ENCODE measurements at places on chromosomes 4 and X.

DNA sequence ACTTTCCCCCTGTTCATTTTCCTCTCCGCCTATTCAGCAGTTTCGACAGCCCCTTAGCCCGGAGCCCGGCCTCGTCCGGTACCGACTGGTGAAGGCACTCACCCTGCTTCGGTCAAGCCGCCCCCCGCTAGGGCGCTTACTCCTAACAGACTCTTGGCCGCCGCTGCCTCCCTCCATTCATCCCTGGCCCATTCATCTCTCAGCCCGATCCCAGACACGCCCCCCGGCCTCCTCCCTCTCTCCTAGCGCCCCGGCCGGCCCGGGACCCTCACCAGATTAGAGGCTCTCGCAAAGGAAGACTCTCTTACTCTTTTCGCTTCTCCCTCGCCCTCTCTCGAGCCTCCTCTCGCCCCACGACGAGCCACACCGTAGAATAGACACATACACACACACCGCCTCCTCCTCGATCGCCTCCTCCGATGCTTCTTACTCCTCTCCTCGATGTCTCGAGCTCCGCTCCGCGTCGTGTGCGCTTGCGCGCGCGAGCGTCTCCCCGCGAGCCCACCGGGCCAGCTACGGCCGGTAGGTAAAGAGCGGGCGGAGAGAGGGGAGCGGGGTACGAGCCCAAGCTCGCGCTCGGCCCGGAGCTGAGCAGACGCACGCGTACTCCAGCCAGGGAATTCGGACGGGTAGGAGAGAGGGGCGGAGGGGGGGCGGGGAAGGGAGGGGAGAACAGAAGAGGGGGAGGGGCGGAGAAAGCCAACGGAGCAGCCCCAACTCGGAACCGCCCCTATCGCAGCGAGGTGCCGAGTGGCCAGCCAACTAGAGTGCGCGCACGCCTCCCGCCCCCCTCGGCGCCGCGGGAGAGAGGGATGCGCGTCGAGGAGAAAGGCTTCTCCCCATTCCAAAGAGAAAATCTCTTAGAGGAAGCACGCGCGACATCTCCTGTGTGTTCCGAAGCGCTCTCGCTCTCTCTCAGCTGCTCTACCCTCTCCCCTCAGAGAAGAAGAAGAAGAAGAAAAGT lies at the start of gene WNK3:
Gene WNK3 (minus strand): TSS at position 633 of the 964 bp plus-strand sequence.
- peak; percentile 89 for DNase-seq

DNA sequence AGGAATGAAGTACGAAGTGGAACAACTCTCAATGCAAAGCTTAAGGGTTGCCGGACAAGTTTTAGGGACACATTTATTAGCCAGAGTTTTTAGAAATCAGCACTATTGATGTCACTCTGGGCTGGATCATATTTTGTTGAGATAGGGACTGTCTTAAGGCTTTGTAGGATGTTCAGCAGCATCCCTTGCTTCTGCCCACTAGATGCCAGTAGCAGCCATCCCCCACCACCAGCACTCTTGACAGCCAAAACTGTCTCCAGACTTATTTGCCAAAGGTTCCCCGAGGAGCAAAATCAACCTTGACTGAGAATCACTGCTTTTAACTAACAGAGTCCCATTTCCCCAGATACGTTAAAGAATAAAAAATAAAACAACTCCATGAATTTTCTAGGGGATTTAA lies 1497.3 kb downstream of the STIM2 start:
- DNase-seq, result no peak

DNA sequence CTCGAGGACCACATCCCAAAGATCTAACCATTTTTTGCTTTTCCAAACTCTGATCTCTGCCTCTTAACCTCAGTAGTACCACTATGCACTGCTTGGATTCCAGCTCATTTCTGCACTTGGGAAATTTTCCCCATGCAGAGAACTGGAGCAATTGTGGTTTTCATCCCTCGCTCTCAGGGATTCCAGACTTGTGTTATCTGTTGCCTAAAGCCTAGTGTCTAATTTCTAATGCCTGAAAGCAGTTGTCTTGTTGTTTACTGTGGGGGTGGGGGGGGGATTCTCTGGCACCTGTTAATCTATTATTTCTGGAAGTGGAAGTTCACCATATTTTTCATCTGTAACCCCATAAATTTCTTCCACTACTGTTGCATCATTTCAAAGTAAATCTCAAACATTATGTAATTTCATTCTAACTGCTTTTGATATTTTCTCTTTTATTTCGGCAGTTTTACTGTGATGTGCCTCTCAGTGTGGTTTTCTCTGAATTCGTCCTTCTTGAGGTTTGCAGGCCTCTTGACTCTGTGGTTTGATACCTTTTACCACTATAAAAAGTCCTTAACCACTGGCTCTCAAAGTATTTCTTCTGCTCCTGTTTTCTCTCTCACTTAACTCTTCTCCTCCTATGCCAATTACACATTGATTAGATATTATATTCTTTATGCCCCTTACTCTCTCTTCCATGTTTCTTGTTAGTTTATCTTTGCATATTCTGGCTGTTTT lies 205.6 kb upstream of the EOLA2 start:
- no peak for DNase-seq

GRCh38 chrX:100871594-100872560 lies 2.3 kb downstream of the NOX1 start:
- DNase-seq, result no peak

DNA sequence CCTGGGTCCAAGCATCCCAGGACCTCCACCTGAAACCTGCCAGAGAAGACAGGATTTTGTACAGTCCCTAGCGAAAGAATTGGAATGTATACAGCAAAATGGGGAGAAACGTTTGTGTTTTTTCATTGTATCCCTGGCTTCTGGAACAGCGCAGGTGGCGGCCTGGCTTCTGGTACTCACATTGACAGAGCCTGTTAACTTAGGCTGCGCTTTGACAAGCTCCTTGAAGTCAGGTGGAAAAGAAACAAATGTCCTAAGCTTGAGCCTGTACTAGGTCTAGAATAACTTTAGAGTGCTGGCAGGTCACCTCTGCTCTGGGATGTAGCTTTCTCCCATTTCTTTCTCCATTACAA lies 343.7 kb upstream of the KLF3 start:
- DNase-seq, result no peak

- peak; percentile 2 for DNase-seq
Measured at GRCh38 chr4:54929459-54929858, 195.9 kb downstream of the KDR start.

DNA sequence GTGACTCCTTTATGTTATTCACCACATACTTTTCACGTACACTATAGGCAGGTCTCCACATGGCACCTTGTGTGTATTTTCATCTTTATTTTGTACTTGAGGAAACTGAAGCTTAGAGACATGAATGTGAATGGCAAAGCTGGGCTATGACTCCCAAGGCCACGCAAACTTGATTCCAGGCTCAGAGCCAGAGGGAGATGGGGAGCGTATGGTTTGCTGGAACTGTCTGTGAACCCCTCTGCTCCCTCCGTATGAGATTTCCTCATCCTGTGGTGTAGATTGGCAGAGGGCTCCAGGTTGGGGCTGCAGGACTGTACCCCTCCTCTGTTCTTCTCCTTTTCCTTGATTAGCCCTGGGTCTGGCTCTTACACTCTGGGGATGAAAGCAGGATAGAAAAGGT lies 16.1 kb upstream of the STARD8 start:
- DNase-seq, result no peak

DNA sequence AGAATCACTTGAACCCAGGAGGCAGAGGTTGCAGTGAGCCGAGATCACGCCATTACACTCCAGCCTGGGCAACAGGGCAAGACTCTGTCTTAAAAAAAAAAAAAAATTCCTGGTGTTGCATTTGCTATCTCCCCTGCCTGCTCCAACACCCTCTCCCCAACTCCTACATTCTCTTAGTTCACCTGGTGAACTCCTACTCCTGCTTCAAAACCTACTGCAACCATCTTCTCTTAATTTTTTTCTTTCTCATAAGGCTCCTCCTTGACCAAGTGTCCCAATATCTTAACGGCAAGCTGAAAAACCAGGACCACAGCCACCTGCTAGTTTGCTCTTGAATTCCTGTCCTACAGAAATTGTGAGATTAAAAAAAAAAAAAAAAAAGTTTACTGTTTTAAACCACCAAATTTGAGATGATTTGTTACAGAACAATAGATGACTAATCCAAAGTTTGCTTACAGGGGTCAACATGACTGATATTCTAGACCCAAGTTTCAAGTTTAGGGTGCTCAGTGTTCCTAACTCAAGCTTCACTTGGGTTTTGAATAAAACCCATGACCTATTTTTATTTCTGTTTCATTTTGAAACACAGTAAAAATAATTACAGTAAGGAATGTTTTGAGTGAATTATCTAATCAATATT lies 13.1 kb upstream of the ANXA5 start:
- DNase-seq, result no peak

GRCh38 chrX:109793191-109793590 lies 60.1 kb upstream of the ACSL4 start:
- DNase-seq, result no peak

DNA sequence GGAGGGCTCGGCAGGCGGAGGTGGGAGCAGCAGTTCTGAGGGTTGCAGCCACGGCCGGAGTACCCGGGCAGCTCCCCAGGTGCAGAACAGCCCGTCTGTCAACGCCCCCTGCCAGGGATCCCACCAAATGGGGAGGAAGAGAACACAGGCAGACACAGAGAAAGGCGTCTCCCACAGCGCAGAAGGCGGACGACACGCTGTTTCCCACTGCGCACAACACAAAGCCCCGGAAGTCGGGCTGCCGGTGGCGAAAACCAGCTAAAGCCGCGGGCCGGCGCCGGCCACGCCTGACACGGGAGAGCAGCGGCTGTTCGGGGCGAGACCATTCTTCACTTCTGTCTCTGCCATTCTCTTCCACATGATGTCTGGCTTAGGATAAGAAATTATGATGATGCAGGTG lies 31.6 kb downstream of the CTBP1 start:
- DNase-seq, result no peak

DNA sequence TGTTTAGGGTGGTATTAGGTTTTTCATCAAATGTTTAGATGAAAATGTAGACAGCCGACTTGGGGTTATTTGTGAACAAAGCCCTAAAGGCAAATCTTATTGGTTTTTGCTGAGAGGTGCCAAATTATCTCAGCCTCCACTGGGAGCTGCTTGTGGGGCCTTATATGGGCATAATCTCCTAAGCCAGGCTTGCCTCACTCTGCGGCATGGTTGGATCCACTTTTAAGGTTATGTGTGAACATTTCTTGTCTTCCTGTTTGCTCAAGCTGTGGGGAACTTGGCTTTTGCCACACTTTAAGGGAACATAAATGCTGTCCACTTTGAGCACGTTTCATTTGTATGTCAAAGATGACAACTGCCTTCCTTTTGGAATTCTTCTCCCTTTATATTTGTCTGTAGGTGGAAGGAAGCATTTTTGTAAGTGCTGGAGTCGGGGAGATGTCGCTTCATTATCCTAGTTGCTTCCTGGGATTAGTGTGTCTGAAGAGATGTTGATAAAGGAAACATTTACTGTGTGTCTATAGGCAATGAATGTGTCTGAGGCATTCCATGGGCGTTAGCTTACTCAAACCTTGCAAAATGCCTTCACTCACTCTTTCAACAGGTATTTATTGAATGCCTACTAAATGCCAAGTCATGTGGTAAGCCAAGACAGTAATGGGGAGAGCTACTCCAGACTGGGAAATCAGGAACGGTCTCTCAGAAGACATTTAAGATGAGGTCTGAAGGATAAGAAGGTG lies 78.3 kb downstream of the SLC9A6 start:
- DNase-seq, result no peak

GRCh38 chrX:20066968-20067708 lies 49.6 kb downstream of the MAP7D2 start:
- no peak for DNase-seq

- no peak for DNase-seq
Measured at GRCh38 chr4:82517043-82517442, 44.7 kb downstream of the TMEM150C start.

DNA sequence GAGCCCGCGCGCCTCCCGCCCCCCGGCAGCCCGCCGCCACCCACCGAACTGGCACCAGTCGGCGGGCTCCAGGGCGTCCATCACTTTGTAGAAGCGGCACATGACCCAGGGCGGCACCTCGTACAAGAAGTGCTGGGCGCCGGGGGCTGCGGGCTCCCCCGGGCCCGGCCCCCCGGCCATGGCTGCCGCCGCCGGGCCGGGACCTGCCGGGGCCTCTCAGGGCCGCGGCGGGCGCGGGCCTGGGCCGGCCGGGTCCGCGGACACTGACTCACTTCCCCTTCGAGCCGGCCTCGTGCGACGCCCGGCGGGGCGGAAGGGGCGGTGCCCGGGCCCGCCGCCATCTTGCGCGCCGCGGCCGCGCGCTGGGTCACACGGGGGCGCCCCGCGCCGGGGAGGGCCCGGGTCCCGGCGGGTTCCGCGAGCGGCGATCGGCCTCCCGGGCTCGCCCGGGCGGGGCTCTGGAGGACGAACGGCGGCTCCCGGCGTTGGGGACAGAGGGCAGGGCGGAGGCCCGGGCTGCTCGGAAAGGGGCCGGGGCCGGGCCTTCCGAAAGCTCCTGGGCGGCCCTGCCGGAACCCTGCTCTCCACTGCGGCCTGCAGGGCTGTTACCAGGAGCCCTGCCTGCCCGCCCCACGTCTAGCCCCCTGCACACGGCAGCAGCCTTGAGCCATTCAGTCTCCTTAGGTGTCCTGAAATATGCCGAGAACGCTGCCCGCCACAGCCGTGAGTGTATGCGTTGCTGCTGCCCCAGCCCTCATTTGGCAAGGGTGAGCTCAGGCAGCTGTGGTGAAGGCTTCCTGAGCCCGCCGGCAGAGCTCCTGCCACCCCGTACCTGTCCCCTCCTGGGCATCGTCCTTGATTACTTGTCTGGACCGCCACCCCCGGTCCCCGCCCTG lies at the start of gene IRAK1:
Gene IRAK1 (minus strand): TSS at position 270 of the 896 bp plus-strand sequence. CDS start 90 bp downstream, at position 180.
- no peak for DNase-seq

- DNase-seq, result no peak
Measured at GRCh38 chrX:44915361-44915868, 42.4 kb downstream of the KDM6A start.

DNA sequence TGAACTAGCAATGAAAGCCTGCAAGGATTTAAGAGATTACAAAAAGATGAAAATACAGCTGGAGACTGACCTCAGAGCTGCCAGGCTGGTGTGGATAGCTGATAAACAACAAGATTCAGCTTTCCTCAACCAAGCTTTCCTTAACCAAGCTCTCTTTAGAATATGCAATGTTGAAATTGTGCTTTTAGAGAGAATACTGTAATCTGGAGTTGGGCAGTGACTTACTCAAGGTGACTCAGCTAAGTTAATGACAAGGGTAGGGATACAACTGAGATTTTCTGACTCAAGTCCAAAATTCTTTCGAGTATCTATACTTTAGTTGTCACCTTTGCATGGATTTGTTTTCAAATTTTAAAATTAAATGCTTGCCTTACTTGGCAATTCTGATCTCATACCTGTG lies 98.0 kb downstream of the AMMECR1 start:
- DNase-seq, result no peak

DNA sequence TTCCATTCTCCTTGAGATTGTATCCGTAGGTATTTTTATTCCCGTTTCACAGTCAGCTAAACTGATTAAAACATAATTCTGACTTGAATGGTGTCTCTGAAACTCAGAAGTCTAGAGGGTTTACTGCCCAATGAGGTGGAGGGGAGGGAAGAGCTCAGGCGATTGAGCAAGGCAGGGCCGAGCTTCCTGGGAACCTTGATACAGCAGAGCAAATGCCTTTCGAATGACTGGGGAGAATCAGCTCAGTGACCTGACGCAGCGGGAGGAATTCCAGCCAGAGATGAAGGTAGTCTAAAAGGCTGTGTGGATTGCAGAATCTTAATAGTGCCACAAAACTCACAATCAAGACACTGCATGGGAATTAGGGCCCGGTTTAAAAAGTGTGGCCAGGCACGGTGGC lies 233.6 kb downstream of the EVC2 start:
- DNase-seq, result no peak

Measured in NCI-H2107 (cell line).